ENCODE measurements at places on chromosomes 5 and 9. TPM values are rescaled to one million over a fixed set of nuclear protein-coding genes. Genes with fewer than 3 reads are reported as not detected.

Gene RAB14
- 30.1 TPM for total RNA-seq

Gene DOCK2
- 6.2 TPM for total RNA-seq

Gene LMAN2
- 295 TPM for total RNA-seq

Gene SUSD3
- 0.36 TPM for total RNA-seq

Gene NIM1K
- total RNA-seq, result 0.88 TPM

Data from osteoblast (primary cell).